ENCODE measurements at places on chromosomes 16 and 17.
A peak's percentile ranks its signal among the peaks of the same experiment; 100 is the strongest.

- no peak for DNase-seq
Observed at GRCh38 chr16:86370062-86370461, 140.3 kb upstream of the FOXF1 start.

- no peak for DNase-seq
Observed at GRCh38 chr16:15953929-15954813, 4.8 kb downstream of the ABCC1 start.

DNA sequence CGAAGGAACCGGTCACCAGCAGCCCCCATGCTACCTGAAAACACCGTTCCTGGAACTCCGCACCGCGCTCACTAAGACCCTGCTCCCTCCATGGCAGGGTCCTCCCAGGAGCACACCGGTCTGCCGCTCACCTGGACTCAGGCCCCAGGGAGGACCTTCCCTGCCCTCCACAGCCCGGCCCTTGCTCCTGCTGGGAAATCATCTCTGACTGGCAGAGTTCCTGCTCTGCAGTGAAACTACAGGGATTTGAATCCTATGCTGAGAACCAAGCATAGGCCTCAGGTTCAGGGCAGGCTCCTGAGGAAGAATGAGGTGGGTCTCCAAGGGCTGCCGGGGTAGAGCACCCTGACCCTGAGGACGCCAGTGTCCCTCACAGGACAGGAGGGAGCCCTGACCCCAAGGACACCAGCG lies 88.5 kb downstream of the KCNJ12 start:
- no peak for DNase-seq

DNA sequence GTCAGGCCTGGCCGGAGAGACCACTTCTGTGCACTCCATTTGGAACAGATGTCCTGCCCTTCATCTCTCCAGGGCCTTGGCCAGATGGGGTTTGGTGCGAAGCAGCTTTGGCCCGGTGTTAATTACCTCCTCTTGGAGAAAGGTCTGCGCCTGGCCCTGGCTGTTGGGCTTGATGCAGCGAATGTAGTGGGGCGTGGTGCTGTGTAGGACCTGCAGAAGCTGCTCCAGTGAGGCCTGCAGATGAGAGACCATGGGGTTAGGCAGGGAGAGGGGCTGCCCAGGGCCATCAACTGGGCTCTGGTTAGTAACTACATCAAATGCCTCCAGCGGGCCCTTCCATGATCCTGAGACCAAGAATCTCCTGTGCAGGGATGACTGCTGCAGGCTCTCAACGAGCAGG lies 18.7 kb downstream of the ZNHIT3 start:
- DNase-seq: no peak

- DNase-seq: peak; percentile 41
Observed at GRCh38 chr16:67163164-67163998, 1.2 kb upstream of the HSF4 start.

- no peak for DNase-seq
Observed at GRCh38 chr17:37447641-37448040, 41.0 kb downstream of the TADA2A start.

DNA sequence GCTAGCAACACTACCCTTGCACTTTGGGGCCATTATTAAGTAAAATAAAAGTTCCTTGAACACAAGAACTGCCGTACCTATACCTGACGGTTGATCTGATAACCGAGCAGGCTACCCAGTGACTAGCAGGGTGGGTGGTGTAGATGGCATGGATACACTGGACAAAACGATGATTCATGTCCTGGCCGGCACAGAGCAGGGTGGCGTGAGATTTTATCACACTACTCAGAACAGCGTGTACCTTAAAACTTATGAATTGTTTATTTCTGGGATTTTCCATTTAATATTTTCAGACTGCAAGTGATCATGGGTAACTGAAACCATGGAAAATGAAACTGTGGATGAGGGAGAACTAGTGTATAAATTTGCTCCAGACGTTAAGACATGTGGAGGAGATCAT lies 41.0 kb upstream of the MSI2 start:
- no peak for DNase-seq

DNA sequence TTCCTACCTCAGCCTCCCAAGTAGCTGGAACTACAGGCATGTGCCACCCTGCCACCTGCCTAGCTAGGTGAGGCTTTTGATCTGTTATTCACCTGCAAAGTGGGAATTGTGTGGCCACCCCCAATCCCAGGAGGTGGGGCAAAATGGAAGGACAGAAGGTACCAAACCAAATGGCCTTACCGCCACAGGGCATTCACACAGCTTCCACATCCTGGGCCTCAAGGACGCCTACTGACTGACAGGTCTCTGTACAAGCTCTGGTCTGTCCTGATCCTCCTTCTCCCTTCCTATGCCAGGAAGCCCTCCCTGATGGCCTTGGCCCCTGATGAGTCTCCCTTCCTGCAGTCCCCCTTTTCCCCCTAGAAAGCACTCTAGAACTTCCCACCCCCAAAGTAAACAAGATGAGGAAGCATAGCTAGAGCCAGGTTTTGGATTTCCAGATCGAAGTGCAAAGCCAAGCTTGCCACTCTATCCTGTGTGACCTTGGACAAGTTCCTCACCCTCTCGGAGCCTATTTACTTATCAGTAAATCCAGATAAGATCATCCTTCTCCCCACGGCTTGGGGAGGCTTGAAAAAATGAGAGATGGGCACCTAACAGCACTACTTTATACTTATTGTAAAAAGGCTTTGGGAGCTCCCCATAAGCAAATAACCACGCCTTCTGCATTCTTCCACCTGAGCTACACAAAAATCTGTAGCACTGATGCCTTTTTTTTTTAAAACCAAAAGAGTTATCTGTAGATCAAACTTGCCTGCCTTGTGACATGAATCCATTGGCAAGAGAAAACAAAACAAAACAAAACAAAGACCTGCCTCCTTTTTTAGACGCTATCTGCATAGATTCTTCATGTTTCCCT lies 4.5 kb downstream of the PLLP start:
- DNase-seq: no peak

DNA sequence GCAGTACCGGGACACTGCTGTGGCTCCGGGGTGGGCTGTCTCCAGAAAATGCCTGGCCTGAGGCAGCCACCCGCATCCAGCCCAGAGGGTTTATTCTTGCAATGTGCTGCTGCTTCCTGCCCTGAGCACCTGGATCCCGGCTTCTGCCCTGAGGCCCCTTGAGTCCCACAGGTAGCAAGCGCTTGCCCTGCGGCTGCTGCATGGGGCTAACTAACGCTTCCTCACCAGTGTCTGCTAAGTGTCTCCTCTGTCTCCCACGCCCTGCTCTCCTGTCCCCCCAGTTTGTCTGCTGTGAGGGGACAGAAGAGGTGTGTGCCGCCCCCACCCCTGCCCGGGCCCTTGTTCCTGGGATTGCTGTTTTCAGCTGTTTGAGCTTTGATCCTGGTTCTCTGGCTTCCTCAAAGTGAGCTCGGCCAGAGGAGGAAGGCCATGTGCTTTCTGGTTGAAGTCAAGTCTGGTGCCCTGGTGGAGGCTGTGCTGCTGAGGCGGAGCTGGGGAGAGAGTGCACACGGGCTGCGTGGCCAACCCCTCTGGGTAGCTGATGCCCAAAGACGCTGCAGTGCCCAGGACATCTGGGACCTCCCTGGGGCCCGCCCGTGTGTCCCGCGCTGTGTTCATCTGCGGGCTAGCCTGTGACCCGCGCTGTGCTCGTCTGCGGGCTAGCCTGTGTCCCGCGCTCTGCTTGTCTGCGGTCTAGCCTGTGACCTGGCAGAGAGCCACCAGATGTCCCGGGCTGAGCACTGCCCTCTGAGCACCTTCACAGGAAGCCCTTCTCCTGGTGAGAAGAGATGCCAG lies 12.9 kb downstream of the STH start:
- DNase-seq: no peak

GRCh38 chr17:27610304-27610677 lies 20.7 kb upstream of the LGALS9 start:
- DNase-seq: no peak

GRCh38 chr17:46930051-46930450 lies 7.1 kb downstream of the GOSR2 start:
- no peak for DNase-seq

- DNase-seq: no peak
Observed at GRCh38 chr17:78299049-78299448, 60.8 kb downstream of the SOCS3 start.

DNA sequence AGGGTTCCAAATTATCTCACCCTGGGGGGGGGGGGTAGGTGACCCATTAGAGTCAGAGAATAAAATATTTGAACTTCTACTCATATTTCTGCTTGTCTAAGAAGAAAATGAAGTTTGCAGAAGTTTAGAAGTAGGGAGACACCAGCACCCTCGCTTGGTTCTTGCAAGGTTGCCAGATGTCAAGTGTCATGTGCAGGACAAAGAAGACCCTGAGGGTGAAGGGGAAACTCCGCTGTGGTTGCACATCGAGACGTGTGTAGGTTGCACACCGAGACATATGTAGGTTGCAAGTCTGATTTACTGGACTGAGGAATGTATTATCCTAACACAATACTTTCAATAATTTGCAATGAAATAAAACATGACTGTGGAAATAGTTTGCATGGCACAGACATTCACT lies 42.4 kb upstream of the IRF8 start:
- no peak for DNase-seq

Data from NCI-H2029 (cell line).